HT1080 (cell line): ENCODE measurements at places on chromosomes 2 and 18.

GRCh38 chr2:88932686-88933085, 241.2 kb downstream of the RPIA start:
- DNase-seq, result no peak

- DNase-seq, result peak; percentile 67
Measured at GRCh38 chr2:99680946-99681345, 191.1 kb upstream of the REV1 start.

DNA sequence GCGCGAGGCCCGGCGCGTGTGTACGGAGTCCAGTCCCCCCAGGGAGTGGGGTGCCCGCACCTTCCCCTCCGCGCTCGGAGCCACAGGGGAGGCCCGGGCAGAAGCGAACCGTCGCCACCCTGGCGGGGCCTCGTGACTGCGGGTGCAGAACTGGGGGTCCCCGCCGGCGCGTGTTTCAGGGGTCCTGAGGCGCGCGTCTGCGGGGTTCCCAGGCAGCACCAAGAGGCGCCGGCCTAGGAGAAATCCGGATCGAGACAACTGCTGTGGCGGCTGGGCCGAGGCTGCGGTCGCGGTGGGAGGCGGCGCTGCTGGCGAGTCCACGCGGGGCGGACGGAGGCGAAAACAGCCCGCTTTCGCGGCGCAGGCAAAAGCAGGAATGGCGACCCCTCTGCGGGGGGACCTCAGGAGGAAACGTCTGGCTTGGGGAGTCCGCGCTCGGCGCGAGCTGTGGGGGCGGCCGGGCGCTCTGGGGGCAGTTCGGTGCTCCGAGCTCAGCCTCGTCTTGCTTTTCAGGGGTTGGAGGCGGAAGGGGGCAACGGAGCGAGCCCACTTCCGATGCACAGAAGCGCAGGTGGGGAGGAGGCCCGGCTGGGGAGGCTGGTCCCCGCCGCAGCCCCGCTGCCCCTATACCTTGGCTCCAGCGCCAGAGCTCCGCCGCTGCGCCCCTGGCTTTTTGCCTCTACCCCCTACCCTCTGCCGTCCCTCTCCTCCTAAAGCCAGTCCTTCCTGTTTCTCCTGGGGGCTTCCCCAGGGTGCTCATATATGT, 81.5 kb upstream of the LDLRAD4 start:
- no peak for DNase-seq

- DNase-seq, result no peak
Measured at GRCh38 chr2:147067136-147067535, 777.7 kb upstream of the ACVR2A start.

DNA sequence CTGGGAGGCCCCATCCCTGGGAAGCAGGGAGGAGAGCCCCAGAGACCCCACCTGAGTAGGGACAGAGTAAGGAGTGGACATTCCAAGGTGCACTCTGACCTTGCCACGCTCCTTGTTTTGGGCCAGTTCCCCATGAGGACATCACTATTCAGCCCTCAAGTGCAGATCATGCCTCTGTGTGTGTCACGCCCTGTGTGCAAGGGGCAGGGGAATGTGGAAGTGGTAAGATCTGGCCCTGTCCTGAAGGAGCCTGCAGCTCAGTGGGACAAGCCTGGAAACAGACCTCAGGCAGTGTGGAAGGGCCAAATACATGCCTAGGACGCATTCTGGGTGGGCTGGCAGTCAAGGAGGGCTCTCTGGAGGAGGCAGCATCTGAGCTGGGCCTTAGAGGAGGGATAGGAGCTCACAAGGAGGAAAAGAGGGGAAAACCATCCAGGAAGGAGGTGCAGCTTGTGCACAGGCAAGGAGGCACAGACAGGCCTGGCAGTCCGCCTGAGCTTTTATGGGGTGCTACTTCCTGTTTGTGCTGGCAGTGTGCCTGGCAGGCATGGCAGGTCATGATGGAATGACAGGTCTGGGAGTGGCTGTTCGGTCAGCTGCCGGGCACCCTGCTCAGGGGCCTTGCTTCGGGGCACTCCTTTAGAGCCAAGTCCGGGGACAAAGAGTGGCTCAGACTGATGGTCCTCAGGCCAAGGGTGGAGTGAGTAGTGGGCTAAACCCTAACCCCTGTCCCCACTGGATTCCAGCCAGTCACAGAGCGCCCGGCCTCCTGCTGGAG, 3.3 kb downstream of the KLHL30 start:
- peak; percentile 61 for DNase-seq
